ENCODE measurements at places on chromosomes 16 and 17. TPM values are rescaled to one million over a fixed set of nuclear protein-coding genes. Genes with fewer than 3 reads are reported as not detected.

TAOK1 gene
- 51.0 TPM for total RNA-seq

NGFR gene
- total RNA-seq: 0.58 TPM

DNA sequence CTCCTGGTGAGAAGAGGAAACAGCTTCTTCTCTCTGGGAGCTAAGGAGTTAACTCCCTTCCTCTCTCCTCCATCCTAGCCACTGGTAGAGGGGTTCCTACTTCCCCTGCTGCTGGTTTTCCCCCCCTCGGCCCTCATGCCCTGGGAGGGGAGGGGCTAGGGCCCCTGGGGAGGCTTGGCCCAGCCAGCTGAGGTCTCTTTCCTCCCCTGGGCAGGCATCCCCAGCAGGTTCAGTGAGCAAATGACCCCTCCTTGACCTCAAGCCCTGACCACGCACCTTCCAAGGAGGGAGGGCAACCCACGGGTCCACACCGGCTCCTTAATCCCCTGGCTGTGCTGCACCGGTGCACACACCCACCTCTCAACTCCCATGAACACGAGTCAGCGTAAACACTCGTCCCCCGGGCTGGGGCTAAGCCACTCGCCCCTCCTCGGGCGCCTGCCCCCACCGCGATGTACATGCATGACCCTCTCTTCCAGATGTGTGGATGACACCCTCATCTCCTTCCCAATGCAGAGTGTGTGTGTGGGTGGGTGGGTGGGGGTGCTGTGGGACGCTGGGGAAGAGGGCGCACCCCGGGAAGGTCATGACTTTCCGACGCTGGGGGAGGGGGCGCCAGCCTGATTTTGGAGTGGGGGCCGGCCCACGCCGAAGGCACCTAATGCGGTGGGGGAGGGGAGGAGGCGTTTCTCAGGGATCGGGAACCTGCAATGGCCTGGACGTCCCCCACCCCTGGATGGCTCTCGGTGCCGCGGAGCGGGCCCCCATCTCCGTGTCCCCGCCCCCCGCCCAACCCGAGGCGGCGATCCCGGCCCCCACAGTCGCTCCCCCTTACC, 33.7 kb downstream of the SRCIN1 start:
- peaks cover 3% of the 10 kb centered on the region for H3K4me1 ChIP-seq
- H3K27ac ChIP-seq: no peak overlapping the region
- H3K27me3 ChIP-seq: peaks cover 85% of the 10 kb centered on the region

GRCh38 chr16:29678691-29679267, at the start of gene QPRT:
Gene QPRT (plus strand): TSS chr16:29679180. CDS start chr16:29679198, 18 bp downstream.
- H3K4me1 ChIP-seq: peaks cover 21% of the 10 kb centered on the region
- H3K4me3 ChIP-seq: peak within 1 kb of the TSS; percentile 30
- H3K36me3 ChIP-seq: peaks cover 15% of the 10 kb centered on the region
- DNase-seq: no peak
- H3K27me3 ChIP-seq: no peaks in the 10 kb centered on the region

DNA sequence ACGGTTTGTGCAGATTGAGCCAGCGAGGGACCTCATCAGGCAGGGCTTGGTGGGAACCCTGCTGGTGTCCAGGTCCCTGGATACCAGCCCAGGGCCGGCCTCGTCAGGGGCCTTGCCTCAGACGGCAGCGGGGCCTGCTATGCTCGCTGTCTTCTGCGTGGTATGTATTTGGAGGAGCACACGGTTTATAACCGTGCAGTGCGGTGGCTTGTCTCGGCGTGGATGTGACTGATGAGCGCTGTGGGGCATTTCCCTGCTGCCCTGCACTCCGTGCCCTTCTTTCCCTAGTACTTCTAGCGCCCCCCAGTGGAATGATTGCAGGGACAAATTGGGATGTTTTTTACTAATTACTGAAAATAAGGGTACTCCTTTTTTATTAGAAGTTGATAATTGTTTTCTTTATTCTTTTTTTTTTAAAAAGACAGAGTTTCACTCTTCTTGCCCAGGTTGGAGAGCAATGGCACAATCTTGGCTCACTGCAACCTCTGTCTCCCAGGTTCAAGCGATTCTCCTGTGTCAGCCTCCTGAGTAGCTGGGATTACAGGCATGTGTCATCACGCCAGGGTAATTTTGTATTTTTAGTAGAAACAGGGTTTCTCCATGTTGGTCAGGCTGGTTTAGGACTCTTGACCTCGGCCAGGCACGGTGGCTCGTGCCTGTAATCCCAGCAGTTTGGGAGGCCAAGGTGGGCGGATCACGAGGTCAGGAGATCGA, 15.3 kb downstream of the TBCD start:
- H3K27me3 ChIP-seq: no peaks in the 10 kb centered on the region
- DNase-seq: peak; percentile 39
- no peak overlapping the region for H3K4me3 ChIP-seq
- no peak overlapping the region for H3K27ac ChIP-seq
- H3K36me3 ChIP-seq: peaks cover 43% of the 10 kb centered on the region

CX3CL1 gene
- total RNA-seq: not detected

KRT32 gene
- not detected for total RNA-seq

ST6GALNAC1 gene
- total RNA-seq: 4.0 TPM

- no peaks in the 10 kb centered on the region for H3K4me1 ChIP-seq
- H3K27ac ChIP-seq: no peak overlapping the region
- no peaks in the 10 kb centered on the region for H3K36me3 ChIP-seq
- DNase-seq: no peak
These were observed 104.8 kb upstream of the NUDT7 start for GRCh38 chr16:77617553-77617952.

CA4 gene
- not detected for total RNA-seq

DNA sequence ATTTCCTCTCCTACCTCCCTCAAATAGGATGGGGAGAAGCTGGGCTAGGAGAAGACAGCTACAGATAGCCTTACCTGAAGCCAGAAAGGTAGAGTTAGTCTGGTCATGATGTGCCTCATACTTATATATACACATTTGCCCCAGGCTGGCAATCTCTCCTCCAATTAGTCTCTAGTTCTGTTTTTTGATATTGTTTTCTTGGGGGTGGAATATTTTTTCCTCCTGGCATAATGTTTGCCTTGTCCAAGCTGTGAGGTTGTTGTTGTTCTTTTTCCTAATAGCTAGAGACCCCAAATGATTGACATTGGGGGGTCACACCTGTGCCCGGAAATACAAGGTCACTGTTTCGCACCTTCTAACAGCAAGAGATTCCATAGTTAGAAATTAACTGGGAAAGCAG, at the start of gene UMOD:
Gene UMOD (minus strand): TSS at position 101 of the 400 bp plus-strand sequence. CDS start 1,978 bp downstream, outside the sequence.
- no peak for DNase-seq
- H3K27ac ChIP-seq: no peak within 1 kb of the TSS
- H3K4me3 ChIP-seq: no peak within 1 kb of the TSS
- no peaks in the 10 kb centered on the region for H3K4me1 ChIP-seq
- H3K36me3 ChIP-seq: no peaks in the 10 kb centered on the region
- no peaks in the 10 kb centered on the region for H3K27me3 ChIP-seq

- DNase-seq: no peak
- H3K27me3 ChIP-seq: peaks cover 2% of the 10 kb centered on the region
- no peak overlapping the region for H3K4me3 ChIP-seq
- no peak overlapping the region for H3K27ac ChIP-seq
These were observed 14.6 kb downstream of the ENDOV start for GRCh38 chr17:80429356-80430275.
